Cortex of kidney (tissue), 1 donor: ENCODE measurements at places on chromosomes 7 and 10.

- no peak for DNase-seq
These were observed 122.6 kb downstream of the DKK1 start for GRCh38 chr10:52436664-52437063.

GRCh38 chr10:59090817-59091622 is 85.4 kb upstream of the PHYHIPL start:
- no peak for DNase-seq

GRCh38 chr7:142345811-142346210 is 88.0 kb upstream of the PRSS58 start:
- no peak for DNase-seq

- DNase-seq: no peak
These were observed 285.1 kb downstream of the CCSER2 start for GRCh38 chr10:84613336-84614021.

DNA sequence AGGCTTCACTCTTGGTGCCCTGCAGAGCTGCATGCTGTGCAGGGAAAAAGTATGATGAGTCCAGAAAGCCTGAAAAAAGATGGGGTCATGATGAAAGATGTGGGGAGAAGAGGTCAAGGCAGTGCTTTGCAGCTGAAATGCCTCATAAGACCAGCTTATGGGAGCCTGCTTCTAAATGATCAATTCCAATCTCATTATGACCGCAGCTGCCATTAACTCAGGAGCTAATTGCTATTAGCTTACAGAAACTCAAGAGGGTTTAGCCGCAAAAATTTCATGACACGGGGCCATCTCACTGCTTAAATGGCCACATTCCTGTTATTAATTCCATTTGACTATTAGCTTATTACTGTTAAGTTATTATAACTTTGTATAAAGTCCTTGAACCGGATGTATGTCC is 502.9 kb upstream of the ZMIZ1 start:
- DNase-seq: no peak

GRCh38 chr7:33649476-33650441 is 255.6 kb upstream of the BMPER start:
- DNase-seq: no peak

DNA sequence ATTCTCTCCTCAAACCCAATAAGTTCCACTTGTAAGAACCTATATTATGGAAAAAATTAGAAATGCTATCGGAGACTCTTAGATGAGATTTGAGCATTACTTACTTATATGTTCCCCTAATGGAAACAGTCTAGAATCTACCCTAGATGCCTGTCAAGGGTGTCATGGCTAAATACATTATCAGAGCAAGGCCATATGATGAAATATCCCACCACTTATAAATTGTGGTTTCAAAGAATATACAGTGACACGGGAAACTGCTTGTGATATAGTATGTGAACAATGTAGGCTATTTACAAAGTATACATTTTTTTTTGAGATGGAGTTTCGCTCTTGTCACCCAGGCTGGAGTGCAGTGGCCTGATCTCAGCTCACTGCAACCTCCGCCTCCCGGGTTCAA is 46.3 kb upstream of the CTBP2 start:
- no peak for DNase-seq

- DNase-seq: no peak
These were observed 35.4 kb upstream of the CFAP46 start for GRCh38 chr10:132977807-132978206.

DNA sequence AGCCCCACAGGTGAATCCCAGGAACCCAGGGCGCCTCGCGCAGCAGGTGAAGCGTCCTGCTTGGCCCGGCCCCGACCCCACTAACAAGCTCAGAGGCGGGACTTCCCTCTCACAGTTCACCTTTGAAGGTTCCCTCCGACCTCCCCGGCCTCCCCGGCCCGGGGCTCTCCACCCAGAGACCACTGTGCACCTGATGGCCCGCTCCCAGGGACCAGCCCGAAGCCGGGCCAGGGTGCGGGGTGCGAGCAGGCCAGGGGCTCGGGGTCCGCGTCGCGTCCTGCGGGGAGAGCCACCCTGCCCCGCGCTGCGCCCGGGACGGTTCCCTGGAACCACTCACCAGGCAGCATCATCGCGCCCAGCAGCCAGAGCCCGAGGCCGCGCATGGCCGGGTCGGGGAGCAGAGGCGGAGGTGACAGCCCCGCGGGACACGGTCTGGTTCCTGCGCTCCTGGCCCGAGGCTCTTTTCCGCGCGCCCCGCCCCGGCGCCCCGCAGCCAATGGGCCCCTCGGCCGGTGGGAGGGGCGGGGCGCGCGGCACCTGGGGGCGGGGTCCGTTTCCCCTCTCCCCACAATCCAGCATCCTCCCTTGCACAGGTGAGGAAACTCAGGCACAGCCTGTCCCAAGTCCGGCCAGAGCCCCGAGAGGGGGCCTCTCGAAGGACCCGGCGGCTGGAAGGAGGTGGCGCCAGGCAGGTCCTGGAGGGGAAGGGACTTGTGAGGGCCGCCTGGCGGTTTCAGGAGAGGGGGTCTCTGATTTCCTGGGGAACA is at the start of gene ADAM8:
ADAM8 (minus strand) TSS at position 434 of the 767 bp plus-strand sequence; CDS start at position 383, 51 bp downstream.
- no peak for DNase-seq

GRCh38 chr10:7546385-7546967 is 120.3 kb downstream of the ITIH5 start:
- no peak for DNase-seq

DNA sequence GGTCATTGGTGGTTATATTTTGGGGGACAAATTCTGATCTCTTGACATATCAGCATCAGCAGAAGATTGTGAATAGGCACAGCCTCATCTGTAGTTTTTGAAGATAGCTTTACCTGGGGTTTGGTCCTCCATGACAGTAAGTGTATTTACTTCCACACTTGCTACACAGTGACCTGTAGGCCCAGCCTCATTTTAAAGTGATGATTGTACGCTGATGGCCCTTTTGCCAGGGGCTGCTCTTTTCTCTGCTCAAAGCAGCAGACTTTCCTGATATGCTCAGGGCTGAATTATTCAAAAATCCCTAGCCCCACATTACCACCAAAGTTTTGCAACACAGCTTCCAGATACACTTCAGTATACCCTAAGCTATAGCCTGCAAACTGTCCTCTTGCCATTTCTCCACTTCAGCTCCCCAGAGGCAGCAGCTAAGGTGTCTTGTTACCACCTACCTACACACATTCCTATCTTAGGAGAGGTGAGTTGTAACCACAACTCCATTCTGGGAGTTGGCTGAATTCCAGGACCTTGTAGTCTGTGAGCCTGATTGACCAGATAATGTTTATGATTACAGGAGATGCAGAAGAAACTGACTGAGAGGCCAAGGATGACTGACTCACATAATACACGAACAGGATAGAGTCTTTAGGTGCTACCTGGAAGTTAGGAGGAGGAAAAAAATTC is 6.0 kb downstream of the ASB4 start:
- no peak for DNase-seq

GRCh38 chr10:38102880-38103279 is 8.7 kb downstream of the ZNF37A start:
- DNase-seq: no peak

- no peak for DNase-seq
These were observed 14.3 kb downstream of the MAT1A start for GRCh38 chr10:80275135-80275498.

- no peak for DNase-seq
These were observed 2.3 kb upstream of the JAKMIP3 start for GRCh38 chr10:132063432-132063831.

GRCh38 chr7:36599645-36600313 is 124.5 kb downstream of the AOAH start:
- DNase-seq: no peak

GRCh38 chr7:135409845-135410542 is 99.9 kb downstream of the CNOT4 start:
- DNase-seq: no peak

DNA sequence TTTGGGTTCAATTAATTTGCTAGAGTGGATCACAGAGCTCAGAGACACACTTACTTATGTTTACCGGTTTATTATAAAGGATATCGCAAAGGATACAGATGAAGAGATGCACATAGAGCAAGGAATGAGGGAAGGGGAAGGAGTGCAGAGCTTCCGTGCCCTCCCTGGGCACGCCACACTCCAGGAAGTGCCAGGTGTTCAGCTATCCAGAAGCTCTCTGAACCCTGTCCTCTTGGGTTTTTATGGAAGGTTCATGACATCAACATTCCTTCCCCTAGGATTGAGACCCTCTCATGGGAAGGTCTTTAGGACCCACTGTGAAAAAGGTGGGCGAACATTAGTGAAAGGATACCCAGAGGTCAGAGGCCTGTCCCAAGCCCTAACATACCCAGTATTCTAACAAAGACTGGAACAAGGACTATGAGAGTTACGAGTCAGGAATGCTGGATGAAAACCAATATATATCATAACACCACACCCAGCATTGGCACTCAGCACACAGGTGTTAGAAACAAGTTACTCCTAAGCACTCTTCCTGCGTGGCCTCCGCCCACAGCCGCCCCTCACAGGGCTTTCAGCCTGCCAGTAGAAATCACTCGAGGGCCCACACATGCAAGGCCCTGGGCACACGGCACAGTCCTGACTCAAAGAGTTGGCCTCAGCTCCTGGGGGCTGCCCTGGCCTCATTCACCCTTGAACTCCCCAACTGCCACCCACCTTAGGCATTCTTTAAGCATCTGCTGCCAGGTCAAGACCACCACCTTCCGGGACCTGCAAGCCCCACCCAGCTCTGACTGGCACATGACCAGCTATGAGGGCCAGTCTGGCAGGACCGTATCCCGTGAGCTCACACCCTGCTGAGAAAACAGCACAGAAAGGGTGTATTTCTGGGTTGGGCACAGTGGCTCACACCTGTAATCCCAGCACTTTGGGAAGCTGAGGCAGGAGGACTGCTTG is 5.6 kb upstream of the AIFM2 start:
- no peak for DNase-seq

DNA sequence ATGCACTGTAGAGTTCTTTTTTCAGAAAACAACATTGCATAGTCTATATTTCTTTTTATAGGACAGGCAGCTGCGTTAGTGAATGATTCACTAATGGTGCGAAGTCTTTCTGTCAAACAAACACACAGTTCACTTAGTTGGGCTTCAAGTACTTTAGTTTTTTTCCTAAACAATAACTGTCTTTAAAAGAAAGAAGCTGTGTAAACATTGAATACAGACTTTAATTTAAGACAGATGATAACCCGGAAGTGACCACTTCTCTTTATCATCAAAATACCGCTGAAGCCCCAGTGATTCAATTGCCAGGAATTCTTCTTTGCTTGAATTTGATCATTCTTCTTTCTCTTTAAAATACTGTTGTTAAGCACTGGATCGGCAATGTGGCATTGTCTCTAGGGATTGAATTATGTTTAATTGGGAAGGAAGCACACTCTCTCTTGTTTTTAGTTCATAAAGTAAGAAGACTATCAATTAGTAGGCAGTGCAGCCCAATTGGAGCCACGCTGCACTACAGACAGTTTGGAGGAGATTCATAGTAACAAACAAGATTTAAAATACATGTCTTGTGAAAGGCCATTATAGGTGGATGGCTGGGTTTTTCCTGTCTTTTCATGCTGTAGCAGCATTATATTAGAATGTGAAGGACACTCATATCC is 30.4 kb downstream of the CNTNAP2 start:
- DNase-seq: no peak
